ENCODE measurements at places on chromosomes 3 and 15.

- no peak for DNase-seq
Measured at GRCh38 chr3:100033903-100034471, 80.3 kb downstream of the FILIP1L start.

DNA sequence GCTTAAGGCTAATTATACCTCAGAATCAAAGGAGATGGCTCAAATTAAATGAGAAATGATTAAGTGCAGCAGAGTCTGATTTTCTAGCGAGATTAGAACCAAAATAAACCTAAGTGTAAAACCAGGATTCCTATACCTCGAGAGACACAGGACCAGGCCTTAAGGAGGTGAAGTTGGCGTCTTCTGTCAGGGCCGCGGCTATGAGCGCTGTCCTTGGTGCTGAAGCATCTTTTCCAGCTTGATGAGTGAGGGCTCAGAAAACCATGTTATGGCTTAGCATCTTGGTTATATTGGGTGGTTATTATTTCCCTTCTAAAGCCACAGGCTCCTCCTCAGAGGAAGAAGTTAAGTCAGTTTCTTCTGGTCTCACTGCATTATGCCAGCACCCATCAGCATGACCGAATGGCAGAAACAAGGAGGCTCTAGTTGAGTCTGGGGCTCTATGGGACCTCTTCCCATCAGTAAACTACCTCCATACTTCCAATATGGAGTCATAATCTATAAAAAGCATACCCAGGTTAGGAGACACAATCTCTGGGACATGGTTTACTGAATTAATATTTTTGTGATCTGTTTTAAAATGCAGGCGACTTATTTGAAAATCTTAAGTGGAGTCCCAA, 120.1 kb upstream of the NMNAT3 start:
- DNase-seq, result no peak

DNA sequence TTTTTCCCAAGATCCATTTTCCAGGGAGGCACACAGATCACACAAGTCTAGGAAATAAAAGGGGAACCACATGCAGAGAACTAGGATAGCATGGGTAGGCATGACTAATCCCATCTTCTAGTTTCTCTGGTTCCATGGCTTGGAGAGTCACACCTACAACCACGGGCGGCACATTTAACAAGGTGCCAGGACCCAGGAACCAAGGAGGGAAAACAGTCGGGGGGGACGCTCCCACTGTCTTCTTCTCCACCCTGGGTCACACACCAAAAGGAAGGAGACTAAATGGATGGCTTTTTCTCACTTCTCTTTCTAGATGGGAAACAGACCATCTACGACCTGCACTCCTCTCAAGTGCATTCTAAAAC, 4.6 kb upstream of the SMCO1 start:
- no peak for DNase-seq

- DNase-seq, result no peak
Measured at GRCh38 chr3:98359993-98360675, 6.5 kb downstream of the OR5K4 start.

DNA sequence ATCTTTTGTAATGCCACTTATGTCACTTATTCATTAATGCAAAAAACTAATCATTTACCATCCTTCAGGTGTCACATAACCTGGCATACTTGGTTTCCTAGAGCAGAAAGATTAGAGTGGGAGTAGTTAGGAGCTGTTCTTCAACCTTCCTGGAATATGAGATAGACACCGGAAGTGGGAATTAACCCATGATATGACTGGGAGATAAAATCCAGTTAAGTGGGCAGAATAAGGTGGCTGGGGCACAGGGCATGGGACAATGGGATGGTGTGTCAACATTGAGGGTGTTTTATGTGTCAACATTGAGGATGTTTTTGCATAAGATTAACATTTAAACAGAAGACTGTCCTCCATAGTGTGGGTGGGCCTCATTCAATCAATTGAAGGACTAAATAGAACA, 94.3 kb upstream of the CBLB start:
- DNase-seq, result no peak

DNA sequence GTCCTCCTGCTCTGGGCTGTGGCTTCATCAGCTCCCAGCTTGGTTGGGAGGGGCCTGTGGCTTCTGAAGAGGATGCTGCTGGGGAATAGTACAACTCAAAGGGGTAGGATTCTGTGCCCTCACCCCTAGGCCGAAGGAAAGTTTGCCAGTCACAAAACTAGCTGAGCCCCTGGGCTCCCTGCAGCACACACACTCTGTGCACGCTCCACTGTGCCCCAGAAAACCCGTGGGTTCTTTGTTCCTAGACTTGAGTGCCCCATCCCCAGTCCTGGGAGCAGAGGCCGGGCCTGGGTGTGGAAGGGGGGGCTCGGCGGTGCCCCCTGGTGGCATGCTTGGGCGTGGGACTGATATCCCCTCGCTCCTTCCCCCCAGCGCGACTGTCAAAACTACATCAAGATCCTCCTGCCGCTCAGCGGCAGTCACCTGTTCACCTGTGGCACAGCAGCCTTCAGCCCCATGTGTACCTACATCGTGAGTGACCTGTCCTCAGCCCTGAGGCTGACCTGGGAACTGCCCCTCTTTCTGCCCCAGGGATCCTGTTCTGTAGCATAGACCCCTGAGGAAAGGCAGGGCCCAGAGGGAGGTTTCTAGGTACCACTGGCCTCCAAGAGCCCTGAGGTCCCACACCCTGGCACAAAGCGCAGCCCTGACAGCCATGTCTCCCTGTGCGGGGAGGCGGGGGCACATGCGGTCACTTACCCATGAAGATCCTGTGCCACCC, 14.2 kb downstream of the CIB1 start:
- peak; percentile 12 for DNase-seq

DNA sequence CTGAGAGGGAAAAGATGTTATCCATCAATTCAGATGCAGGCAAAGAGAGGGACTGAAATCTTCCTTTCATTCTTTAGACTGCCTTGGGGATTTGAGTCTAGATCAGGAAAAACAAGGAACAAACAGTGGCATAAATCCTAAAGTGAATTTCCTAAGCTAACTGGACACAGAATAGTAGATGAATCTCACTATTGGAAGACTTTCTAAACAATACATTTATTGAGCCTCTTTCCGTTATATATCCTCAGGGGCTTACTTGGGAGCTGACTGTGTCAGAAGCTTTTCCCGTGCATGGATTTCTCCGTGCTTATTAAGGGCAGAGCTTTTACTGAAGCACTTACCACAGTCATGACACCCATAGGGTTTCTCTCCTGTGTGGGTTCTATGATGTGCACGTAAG, 10.0 kb downstream of the ZSCAN29 start:
- DNase-seq, result no peak

GRCh38 chr3:97612632-97613031, 151.9 kb upstream of the ARL6 start:
- DNase-seq, result no peak

GRCh38 chr3:101484805-101485620, 28.0 kb downstream of the SENP7 start:
- no peak for DNase-seq

GRCh38 chr3:183290216-183290615, 37.2 kb downstream of the B3GNT5 start:
- DNase-seq, result no peak

DNA sequence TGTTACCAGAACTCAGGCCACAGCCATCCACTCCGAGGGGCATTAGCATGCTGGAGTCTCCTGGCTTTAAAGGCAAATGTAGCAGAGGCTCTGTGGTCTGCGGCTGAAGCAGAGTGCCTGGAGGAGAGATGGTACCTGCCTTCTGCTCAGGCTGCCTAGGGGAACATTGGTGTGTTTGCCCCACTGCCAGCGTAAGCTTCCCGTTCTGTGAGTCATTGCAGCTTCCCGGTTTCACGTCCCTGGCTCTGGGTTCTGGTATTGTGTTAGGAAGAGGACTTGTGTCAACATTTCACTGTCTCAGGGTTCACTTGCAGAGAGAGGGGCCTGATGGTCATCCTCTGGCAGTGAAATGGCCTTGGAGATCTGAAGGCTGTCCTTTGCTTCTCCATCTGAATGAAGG, 1.8 kb downstream of the GASK1A start:
- no peak for DNase-seq

DNA sequence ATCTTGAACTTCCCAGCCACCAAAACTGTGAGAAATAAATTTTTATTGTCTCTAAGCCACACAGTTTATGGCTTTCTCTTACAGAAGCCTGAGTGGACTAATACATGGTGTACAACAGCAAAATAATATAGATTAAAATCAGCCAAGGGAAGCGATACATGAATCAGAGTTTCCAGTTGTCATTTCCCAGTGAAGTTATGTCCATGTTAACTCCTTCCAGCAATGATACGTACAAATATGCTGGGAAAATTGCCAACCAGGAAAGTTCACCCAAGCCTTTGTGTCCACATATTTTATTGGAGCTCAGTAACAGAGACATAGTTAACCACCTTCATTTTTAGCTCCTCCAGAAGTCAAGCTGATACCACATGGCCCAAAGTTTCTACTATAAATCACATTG, 280.9 kb upstream of the KCNMB2 start:
- DNase-seq, result no peak

DNA sequence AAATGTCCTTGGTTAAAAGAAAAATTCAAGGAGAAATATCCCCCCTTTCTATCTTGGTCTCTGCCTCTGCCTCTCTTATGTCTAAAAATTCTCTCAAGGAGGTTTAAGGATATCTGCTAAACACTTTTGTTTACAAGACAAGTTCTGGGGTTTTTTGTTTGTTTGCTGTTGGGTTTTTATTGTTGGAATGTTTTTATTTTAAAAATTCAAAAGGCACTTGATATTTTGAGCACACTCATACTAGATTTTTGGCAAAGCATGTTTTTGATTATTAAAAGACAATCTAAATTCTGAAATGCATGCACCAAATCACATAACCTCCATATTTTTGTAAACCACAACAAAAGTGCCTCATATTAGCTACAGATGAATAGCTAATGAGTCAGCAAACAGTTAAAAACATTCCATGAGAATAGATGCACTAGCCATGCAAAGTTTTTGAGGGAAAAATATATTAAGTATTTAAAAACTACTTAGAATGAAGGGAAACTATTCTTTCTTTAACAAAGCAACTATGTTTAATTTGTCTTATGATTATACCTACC, 84.6 kb downstream of the ZBTB20 start:
- DNase-seq, result no peak

DNA sequence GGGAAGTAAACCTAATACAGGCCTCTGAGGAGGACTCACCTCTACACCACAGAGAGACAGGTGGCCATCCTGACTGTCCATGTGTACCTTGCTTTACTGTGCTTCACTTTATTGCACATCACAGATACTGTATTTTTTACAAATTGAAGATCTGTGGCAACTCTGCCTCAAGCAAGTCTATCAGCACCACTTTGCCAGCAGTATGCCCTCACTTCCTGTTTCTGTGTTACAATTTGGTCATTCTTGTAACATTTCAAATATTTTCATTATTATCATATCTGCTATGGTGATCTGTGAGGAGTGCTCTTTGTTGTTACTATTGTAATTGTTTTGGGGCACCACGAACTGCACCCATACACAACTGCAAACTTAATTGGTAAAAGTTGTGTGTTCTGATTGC, 78.0 kb downstream of the BBX start:
- DNase-seq, result no peak

DNA sequence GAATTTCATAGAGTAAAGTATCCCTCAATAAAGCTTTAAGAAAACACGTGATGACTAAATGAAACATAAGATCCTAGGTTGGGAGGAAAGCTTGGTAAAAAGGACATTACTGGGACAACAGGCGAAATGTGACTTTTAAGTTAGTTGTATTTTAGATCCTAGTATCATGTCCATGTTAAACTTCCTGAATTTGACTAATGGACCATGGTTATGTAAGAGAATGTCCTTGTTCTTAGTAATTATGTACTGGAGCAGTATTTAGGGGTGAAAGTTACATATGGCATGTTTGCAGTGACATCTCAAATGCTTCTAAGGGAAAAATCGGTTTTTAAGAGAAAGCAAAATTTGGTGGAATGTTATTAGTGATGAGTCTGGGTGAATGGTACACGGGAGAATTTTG, 69.6 kb downstream of the IQSEC1 start:
- no peak for DNase-seq

DNA sequence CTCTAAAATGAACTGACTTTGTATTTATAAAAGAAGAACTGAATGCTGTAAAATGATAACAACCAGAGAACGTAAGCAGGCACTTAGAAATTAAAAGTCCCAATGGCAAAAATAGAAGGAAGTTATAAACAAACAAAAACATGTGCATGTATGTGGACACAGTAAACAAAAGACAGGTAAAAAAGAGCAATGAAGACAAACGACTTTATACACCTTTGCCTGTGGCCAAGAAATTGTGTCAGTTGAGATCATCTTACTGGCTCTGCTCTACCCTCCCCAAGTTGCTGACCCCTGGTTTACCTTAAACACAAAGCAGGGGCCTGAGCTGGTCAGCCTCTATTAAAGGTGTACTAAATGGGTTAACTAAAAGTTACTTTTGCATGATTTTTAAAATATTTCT, 41.7 kb upstream of the GP5 start:
- DNase-seq, result no peak

DNA sequence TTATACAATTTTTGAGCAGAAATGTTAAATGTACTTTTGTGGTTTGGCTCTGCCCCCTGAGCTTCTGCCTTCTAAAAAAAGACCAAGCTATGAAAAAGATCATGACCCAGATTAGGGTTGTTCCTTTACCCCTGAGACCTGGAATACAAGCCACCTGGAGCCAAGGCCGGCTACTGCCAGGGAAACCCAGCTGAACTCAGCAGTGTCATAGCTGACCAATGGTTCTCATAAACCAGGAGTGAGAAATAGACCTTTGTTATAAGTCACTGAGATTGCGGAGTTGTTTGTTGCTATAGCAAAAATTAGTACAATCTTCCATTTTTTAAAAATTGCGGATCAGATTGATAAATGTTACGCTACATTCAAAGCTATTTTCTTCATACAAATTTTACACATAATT, 1261.7 kb downstream of the ROBO1 start:
- no peak for DNase-seq

GRCh38 chr3:1330107-1330506, 237.3 kb downstream of the CNTN6 start:
- DNase-seq, result no peak

- DNase-seq, result no peak
Measured at GRCh38 chr3:197257711-197258110, 40.7 kb downstream of the DLG1 start.

GRCh38 chr3:79297245-79297960, 470.4 kb downstream of the ROBO1 start:
- peak; percentile 43 for DNase-seq

DNA sequence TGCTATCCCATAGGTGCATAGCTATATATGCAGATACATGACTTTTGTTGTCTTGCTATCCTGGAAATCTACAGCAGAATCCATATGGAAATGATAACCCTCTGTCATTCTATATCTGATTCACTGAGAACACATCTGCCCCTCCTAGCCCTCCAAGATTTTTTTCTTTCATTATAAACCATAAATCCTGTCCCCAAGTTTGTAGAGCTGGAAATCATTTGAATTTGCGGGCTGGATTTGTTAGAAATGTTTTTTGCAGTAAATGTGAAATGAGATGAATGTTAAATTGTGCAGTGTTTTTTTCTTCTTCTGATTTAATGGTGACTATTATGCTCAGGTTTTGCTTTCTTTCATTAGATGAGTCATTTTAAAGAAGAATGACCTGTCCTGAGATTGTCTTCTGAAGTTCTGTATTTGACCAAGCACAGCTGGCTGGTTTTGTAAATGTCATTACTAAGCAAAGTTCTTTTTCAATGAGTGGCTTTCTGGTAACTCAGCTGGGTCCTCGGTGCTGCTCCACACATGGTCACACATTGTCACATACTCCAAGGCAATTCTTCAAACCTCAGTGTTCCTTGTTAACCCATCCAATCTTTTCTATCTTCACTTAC, 25.3 kb upstream of the ABHD17C start:
- DNase-seq, result no peak

GRCh38 chr3:7520059-7520458, 659.1 kb downstream of the GRM7 start:
- DNase-seq, result no peak

- DNase-seq, result no peak
Measured at GRCh38 chr3:40398346-40398745, 11.4 kb downstream of the ENTPD3 start.
